ENCODE measurements at places on chromosomes 6 and 20. TPM values are rescaled to one million over a fixed set of nuclear protein-coding genes. Genes with fewer than 3 reads are reported as not detected.

LY6G6C gene
- not detected for total RNA-seq

NOL7 gene
- 60.3 TPM for total RNA-seq

TMEM14A gene
- total RNA-seq = 1.8 TPM

FOXO3 gene
- total RNA-seq = 293 TPM

CEP57L1 gene
- 10.3 TPM for total RNA-seq

TAGAP gene
- not detected for total RNA-seq

TMX4 gene
- 65.3 TPM for total RNA-seq

DNA sequence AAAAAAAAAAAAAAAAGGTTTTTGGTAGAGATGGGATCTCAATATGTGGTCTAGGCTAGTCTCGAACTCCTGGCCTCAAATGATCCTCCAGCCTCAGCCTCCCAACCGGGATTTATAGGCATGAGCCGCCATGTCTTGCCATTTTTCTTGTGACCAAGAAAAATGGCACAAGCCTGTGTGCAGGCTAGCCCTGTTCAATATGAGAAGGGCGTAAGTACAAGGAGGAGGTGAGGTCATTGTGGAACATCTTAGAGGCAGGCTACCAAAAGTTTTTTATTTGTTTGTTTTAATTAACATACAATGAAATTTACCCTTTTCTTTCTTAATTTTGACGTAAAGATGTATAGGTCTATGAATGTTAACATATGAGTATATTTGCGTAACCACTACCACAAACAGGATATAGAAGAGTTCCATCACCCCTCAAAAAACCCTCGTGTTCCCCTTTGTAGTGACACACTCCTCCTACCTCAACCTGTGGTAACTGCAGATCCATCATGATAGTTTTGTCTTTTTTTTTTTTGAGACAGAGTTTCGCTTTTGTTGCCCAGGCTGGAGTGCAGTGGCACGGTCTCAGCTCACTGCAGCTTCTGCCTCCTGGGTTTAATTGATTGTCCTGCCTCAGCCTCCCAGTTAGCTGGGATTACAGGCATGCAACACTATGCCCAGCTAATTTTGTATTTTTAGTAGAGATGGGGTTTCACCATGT, 28.3 kb upstream of the KIF3B start:
- no peaks in the 10 kb centered on the region for H3K4me1 ChIP-seq
- H3K27me3 ChIP-seq = no peaks in the 10 kb centered on the region
- H3K36me3 ChIP-seq = no peaks in the 10 kb centered on the region
- H3K27ac ChIP-seq = no peak overlapping the region
- DNase-seq = no peak

DNA sequence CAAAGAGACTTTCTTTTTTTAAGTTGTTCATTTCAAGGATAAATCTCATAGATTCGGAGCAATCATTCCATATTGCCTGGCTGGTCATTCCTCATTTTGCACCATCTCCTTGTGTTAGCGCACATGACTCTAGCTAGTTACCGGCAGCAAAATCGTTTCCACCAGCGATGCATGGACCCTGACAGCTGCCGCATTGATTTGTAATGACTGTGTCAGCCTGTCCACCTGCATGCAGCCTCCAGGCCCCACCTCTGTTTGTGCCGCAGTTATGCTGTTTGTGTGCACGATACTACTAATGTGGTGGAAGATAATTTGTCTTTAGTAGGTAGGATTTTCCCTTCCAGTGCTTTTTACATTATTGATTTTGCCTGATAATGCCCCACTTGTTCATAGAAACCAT, 164.0 kb downstream of the TBC1D7 start:
- no peaks in the 10 kb centered on the region for H3K36me3 ChIP-seq
- no peaks in the 10 kb centered on the region for H3K4me1 ChIP-seq
- H3K27ac ChIP-seq = no peak overlapping the region
- H3K27me3 ChIP-seq = no peaks in the 10 kb centered on the region
- DNase-seq = no peak
- H3K4me3 ChIP-seq = no peak overlapping the region

DNA sequence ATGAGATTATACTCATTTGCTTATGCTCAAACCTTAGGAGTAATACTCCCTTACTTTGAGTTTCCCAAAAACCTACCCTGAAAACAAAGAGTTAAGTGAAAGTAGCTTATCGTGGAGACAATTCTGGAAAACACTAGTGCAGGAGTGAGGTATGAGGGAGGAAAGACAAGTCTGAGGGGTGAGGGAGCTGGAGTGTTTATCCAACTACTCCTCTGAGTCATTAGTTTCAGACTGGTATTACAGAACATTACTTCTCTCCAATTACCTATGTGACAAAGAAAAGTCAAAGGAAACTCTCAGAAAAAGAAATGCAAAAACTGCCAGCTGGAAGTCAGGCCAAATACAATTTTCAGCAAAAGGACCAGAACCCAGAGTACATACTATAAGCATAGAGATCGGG, 171.1 kb upstream of the SPTLC3 start:
- no peak for DNase-seq
- no peaks in the 10 kb centered on the region for H3K4me1 ChIP-seq
- H3K27ac ChIP-seq = no peak overlapping the region
- no peaks in the 10 kb centered on the region for H3K36me3 ChIP-seq

- no peaks in the 10 kb centered on the region for H3K27me3 ChIP-seq
- DNase-seq = no peak
- H3K4me1 ChIP-seq = peaks cover 25% of the 10 kb centered on the region
Measured at GRCh38 chr20:36607586-36608387, 2.2 kb downstream of the RAB5IF start.

DNA sequence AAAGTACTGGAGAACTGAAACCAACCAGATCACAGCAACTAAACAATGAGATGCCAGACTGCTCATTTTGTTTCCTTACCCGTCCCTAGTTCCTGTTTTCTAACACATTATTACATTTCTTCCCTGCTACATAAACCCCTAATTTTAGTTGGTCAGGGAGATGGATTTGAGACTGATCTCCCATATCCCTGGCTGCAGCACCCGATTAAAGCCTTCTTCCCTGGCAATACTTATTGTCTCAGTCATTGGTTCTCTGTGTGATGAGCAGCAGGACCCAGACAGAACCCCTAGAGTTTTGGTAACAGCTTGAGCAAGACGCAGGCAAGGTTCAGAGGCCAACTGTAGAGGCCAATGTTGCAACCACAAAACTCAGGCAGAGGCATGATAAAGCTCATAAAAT, 28.3 kb upstream of the HACE1 start:
- no peak overlapping the region for H3K4me3 ChIP-seq
- peaks cover 3% of the 10 kb centered on the region for H3K27me3 ChIP-seq
- no peaks in the 10 kb centered on the region for H3K36me3 ChIP-seq
- H3K27ac ChIP-seq = no peak overlapping the region
- H3K4me1 ChIP-seq = no peaks in the 10 kb centered on the region

DNA sequence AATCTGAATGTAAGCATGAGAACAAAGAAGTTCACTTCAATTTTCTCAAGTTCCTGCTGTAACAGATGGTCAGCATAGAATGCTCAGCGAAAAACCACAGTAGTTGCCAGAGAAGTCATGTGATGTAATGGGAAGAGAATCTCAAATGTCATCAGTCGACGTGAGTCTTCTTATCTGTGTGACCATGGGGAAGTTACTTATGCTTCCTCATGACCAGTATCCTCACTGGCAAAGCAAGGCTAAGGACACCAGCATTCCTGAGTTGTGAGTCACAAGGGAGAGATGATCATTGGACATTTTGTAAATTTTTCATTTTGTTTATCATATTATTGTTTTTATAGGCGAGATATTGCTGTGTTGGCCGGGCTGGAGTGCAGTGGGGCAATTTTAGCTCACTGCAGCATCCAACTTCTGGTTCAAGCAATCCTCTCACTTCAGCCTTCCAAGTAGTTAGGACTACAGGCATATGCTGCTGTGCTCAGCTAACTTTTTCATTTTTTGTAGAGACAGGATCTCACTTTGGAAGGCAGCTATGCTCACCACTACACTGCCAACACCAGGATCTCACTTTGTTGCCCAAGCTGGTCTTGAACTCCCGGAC, 21.9 kb downstream of the SGK1 start:
- no peaks in the 10 kb centered on the region for H3K4me1 ChIP-seq
- H3K27ac ChIP-seq = no peak overlapping the region
- H3K27me3 ChIP-seq = no peaks in the 10 kb centered on the region
- no peak for DNase-seq
- H3K36me3 ChIP-seq = no peaks in the 10 kb centered on the region
- no peak overlapping the region for H3K4me3 ChIP-seq

GRCh38 chr6:132300323-132300949, 100.8 kb downstream of the MOXD1 start:
- H3K4me3 ChIP-seq = no peak overlapping the region
- H3K27me3 ChIP-seq = no peaks in the 10 kb centered on the region
- no peak for DNase-seq
- H3K36me3 ChIP-seq = no peaks in the 10 kb centered on the region
- no peak overlapping the region for H3K27ac ChIP-seq

DNA sequence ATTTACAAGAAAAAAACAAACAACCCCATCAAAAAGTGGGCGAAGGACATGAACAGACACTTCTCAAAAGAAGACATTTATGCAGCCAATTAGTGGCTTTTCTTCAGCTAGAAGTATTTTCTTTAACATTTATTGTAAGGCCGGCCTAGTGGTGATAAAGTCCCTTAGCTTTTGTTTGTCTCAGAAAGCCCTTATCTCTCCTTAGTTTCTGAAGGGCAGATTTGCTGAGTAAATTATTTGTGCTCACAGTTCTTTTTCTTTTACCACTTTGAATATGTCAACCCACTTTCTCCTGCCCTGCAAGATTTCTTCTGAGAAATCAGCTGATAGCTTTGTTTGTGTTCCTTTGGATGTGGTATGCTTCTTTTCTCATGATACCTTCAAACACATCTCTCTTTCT, 344.0 kb upstream of the SYNCRIP start:
- no peak for DNase-seq
- no peak overlapping the region for H3K4me3 ChIP-seq
- H3K27me3 ChIP-seq = no peaks in the 10 kb centered on the region
- H3K4me1 ChIP-seq = no peaks in the 10 kb centered on the region

DNA sequence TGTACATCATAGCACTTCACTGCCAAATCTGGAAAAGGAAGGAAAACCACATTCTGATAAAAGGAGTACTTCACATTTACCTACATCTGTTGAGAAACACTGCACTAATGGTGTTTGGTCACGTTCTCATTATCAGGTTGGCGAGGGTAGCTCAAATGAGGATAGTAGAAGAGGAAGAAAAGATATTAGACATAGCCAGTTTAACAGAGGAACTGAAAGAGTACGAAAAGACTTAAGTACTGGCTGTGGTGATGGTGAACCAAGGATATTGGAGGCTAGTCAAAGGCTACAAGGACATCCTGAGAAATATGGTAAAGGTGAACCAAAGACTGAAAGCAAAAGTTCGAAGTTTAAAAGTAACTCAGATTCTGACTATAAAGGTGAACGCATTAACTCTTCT, 32.0 kb upstream of the GJA10 start:
- H3K4me3 ChIP-seq = no peak overlapping the region
- H3K36me3 ChIP-seq = peaks cover 88% of the 10 kb centered on the region
- H3K27me3 ChIP-seq = no peaks in the 10 kb centered on the region
- DNase-seq = no peak
- no peak overlapping the region for H3K27ac ChIP-seq

DNA sequence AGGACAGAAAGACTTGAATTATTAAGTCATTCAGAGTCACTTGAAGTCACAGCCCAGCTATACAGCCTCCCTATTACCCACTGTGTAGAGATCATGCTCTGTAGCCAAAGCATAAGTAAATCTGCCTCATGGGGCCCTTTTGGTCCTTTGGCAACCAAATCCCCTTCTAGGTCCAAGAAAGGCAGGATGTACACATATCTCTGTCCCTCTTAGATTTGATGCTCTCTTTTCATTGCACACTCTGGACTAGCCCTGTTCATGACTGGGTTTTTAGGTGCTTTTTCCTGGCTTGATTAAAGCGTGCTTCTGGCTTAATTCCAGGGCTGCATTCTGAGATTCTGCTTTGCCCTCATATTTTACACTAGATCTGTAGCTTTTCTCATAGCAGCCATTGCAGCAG, 296.8 kb downstream of the TENT5A start:
- DNase-seq = no peak
- no peak overlapping the region for H3K27ac ChIP-seq
- H3K27me3 ChIP-seq = no peaks in the 10 kb centered on the region
- H3K4me3 ChIP-seq = no peak overlapping the region
- no peaks in the 10 kb centered on the region for H3K36me3 ChIP-seq

DNA sequence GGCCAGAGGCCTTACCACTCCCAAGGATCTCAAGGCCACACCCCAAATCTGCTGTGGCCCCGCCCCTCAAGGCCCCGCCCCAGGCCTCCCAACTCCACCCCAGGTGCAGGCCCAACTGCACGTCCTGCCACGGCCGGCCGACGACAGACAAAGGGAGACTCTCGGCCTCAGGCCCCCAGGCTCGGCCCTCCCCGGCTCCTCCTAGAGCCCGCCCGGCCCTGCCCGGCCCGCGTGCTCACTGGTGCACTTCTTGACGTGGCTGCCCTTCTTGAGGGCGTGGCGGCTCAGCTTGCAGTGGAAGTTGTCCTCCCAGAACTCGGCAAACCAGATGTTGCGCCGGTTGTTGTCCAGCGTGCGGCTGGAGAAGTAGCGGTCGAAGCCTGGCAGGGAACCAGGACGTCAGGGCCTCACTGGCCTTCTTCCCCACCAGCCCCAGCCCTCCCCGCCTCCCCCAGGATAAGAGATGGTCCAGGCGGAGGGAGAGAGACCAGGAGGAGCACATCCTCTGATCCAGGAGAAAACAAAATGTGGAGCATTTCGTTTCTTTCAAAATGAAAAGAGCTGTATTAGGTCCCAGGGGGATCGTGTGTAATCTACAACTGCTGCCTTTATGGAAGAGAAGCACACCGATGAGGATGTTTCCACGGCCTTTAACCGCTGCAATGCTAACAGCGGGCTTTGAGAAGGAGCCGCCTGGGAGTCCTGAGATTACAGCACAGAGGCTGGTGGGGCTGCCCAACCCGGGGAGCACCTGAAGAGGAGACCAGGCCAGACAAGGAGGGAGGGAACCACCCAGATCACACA, 89.4 kb downstream of the GRM4 start:
- peak overlapping the region; percentile 28 for H3K4me3 ChIP-seq
- peak; percentile 15 for DNase-seq
- no peaks in the 10 kb centered on the region for H3K36me3 ChIP-seq
- no peaks in the 10 kb centered on the region for H3K27me3 ChIP-seq

GRCh38 chr6:37673436-37673835, 24.2 kb downstream of the MDGA1 start:
- H3K27me3 ChIP-seq = no peaks in the 10 kb centered on the region
- no peak overlapping the region for H3K27ac ChIP-seq
- no peak overlapping the region for H3K4me3 ChIP-seq
- H3K36me3 ChIP-seq = no peaks in the 10 kb centered on the region
- DNase-seq = no peak

DNA sequence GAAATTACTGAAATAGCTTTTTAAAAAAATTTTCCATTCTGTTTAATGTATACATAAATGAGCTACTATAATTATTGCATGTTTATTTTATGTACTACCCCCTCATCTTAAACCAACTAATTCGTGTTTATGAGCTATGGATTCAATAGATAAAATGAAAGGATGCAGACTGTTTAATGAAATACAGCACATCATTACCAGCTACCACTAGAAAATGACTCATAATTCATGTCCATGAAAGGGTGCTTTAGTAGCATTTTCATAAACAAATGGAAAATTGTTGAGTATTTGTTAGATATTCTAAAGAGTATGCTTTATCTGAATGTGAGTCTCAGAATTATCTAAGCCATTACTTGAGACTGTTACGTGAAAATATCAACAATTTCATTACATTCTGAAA, 1590.1 kb downstream of the HACE1 start:
- no peak overlapping the region for H3K27ac ChIP-seq
- DNase-seq = no peak
- H3K36me3 ChIP-seq = no peaks in the 10 kb centered on the region

GRCh38 chr6:142763205-142763604, 181.8 kb downstream of the HIVEP2 start:
- H3K36me3 ChIP-seq = peaks cover 41% of the 10 kb centered on the region
- H3K27me3 ChIP-seq = no peaks in the 10 kb centered on the region
- no peak for DNase-seq
- H3K4me3 ChIP-seq = no peak overlapping the region
- H3K27ac ChIP-seq = no peak overlapping the region
- H3K4me1 ChIP-seq = peaks cover 3% of the 10 kb centered on the region
